ENCODE measurements at places on chromosomes 5 and 9. TPM values are rescaled to one million over a fixed set of nuclear protein-coding genes. Genes with fewer than 3 reads are reported as not detected.

Gene PCDHGB6
- total RNA-seq: 18.4 TPM

Gene NRG2
- 0.54 TPM for total RNA-seq

Gene PCDHGB2
- 1.4 TPM for total RNA-seq

Gene ANKRD31
- 0.07 TPM for total RNA-seq

Gene NMUR2
- total RNA-seq: not detected

Gene PCDHA11
- total RNA-seq: 5.8 TPM

Gene CER1
- total RNA-seq: 2.8 TPM

Gene DMRT3
- total RNA-seq: not detected

DNA sequence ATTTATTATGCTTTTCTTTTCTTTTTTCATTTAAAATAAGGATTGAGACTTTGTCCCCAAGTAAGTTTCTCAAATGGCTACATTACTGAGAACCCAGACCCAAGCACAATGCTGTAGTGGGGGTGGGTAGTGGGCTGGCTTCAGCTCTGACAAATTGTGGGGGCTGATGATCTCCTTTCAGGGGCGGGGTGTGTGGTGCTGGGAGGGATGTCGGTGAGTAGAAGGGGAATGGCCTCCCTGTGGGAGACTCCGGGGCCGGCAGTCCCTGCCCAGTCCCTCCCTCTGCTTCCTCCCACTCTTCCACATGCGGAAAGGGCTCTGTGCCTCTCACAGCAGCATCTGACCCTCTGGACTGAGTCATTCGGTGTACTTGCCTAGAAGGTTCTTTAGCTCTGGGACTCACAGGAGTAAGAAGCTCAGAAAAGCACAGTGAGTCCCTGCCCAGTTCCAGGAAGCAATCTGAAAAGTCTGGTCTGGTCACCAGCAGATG is 14.3 kb downstream of the CD180 start:
- H3K27ac ChIP-seq: no peak overlapping the region
- H3K36me3 ChIP-seq: no peaks in the 10 kb centered on the region
- H3K27me3 ChIP-seq: no peaks in the 10 kb centered on the region
- H3K4me1 ChIP-seq: peaks cover 10% of the 10 kb centered on the region

- H3K4me1 ChIP-seq: no peaks in the 10 kb centered on the region
- DNase-seq: no peak
- H3K4me3 ChIP-seq: no peak overlapping the region
- peaks cover 30% of the 10 kb centered on the region for H3K27me3 ChIP-seq
- H3K36me3 ChIP-seq: no peaks in the 10 kb centered on the region
Measured at GRCh38 chr9:133188843-133189180, 20.2 kb downstream of the OBP2B start.

DNA sequence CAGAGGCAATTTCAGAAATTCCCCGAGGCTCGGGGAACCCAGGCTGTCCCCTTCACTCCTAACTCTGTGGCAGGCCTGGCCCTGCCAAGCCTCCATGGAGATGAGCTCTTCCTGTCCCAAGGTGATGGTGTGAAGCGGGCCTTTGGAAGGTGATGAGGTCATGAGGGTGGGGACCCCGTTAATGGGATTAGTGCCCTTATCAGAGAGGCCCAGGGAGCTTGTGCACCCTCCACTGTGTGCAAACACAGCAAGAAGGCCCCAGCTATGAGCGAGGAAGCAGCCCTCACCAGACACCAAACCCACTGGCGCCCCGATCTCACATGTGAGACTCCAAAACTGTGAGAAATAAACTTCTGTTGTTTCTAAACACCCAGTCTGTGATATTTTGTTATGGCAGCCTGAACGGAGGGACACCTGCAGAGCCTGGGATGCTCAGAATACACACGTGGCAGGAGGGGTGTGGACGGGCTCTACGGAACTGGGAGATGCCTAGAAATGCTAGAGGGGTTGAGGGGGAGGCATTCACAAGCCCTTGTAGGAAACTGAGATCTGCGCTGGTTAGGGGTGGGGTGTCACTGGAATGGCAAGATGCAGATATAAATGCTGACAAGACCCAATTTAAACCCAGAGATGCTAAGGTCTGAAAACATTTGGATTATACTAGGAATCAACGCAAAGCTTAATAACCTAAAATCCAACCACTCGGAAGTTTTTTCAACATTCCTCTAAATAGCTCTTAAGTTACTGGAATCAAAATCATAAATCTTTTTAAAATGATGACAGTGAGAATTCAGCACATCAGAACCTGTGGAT is 46.9 kb downstream of the ADAMTS2 start:
- H3K36me3 ChIP-seq: no peaks in the 10 kb centered on the region
- H3K27ac ChIP-seq: no peak overlapping the region
- no peaks in the 10 kb centered on the region for H3K4me1 ChIP-seq
- no peak overlapping the region for H3K4me3 ChIP-seq
- DNase-seq: no peak
- no peaks in the 10 kb centered on the region for H3K27me3 ChIP-seq

GRCh38 chr5:74386571-74387334 is 253.8 kb downstream of the ENC1 start:
- H3K4me3 ChIP-seq: peak overlapping the region; percentile 12
- no peaks in the 10 kb centered on the region for H3K27me3 ChIP-seq
- DNase-seq: peak; percentile 93

DNA sequence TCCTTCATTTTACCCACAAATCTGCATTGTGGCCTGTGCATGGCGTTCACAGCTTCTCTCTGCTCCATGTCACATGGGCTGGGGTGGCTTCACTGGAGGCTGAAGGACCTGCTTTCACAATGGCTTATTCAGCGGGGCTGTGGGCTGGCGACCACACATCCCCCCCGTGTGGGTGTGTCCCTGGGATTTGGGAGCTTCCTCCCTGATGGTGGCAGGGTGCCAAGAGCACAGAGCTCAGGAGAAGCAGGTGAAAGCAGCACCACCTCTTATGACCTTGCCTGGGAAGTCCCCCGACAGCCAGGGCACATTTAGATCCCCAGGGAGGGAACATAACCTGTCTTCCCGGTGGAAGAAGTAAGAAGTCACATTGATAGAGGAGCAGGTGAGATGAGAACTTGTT is 5.0 kb upstream of the MED10 start:
- H3K4me3 ChIP-seq: no peak overlapping the region
- H3K36me3 ChIP-seq: no peaks in the 10 kb centered on the region
- no peaks in the 10 kb centered on the region for H3K27me3 ChIP-seq
- DNase-seq: no peak
- peaks cover 3% of the 10 kb centered on the region for H3K4me1 ChIP-seq
- no peak overlapping the region for H3K27ac ChIP-seq

DNA sequence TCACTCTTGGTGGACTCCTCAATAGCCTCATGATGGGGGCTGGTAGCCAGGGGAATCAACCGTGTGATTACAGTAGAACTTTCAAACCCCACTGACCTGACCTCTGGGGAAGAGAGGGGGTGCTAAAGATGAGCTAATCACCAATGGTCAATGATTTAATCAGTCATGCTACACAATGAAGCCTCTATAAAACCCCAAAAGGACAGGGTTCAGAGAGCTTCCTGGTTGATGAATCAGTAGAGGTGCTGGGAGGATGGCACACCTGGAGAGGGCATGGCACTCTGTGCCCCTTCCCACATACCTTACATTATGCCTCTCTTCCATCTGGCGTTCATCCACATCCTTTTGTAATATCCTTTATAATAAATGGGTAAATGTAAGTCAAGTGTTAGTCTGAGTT is 8.9 kb upstream of the SH3TC2 start:
- DNase-seq: no peak
- H3K36me3 ChIP-seq: no peaks in the 10 kb centered on the region
- H3K4me3 ChIP-seq: no peak overlapping the region
- no peaks in the 10 kb centered on the region for H3K4me1 ChIP-seq
- no peak overlapping the region for H3K27ac ChIP-seq
- H3K27me3 ChIP-seq: no peaks in the 10 kb centered on the region

DNA sequence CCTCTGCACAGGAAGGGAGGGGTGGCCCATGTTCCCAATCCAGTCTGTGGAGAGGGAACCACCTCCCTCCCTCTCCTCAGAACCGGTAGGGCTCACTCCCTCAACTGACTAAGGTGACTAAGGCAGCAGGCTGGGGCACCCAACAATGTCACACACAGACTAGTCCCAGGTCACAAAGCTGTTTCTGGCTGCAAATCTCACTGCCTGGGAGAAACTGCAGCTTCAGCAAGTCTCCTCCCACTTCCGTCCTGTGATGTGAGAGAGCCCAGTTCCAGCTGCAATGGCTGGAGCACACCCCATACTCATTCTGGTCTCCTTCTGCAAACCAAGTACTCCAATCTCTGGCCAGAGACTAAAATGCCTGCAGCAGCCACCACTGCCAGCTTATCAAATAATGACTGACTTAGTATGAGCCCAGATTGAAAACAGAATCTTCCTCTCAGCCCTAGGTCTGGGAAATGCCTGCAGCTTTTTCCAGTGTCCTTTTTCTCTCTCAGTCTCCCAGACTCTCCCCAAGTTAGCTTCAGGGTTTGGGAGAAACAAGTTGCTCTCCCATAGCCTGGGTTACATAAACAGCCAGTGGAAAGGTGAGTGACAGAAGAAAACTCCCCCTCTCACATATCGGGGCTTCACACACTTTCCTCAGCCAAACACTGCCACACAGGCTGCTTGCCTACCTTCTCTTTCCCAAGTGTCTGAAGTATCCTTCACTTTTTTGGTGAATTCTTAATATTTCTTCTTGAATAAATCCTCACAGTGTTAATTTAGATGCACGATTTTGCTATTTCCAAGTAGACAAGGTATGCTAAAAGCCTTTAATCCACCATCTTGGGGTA is 247.4 kb upstream of the RASA1 start:
- H3K4me3 ChIP-seq: no peak overlapping the region
- no peaks in the 10 kb centered on the region for H3K27me3 ChIP-seq
- no peaks in the 10 kb centered on the region for H3K36me3 ChIP-seq
- DNase-seq: no peak
- no peak overlapping the region for H3K27ac ChIP-seq

Data from astrocyte (in vitro differentiated cells and primary cell).